ENCODE measurements at places on chromosomes 12 and 14.

DNA sequence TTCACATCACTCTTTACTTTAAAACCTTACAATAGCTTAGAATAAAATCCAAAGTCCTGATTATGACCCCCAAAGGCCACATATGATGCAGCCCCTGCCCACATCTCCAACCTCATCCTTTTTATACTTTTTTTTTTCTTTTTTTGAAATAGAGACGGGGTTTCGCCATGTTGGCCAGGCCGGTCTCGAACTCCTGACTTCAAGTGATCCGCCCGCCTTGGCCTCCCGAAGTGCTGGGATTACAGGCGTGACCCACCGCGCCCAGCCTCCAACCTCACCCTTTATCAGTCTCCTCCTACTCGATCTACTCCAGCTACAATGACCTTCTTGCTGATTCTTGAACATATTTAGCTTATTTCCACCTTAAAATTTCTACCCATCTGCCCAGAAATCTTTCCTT lies 1.2 kb upstream of the MAPKAPK5 start:
- no peak for DNase-seq

GRCh38 chr12:104345234-104346066 lies 41.9 kb downstream of the EID3 start:
- no peak for DNase-seq

- no peak for DNase-seq
Observed at GRCh38 chr14:38544776-38545175, 288.9 kb upstream of the CLEC14A start.

DNA sequence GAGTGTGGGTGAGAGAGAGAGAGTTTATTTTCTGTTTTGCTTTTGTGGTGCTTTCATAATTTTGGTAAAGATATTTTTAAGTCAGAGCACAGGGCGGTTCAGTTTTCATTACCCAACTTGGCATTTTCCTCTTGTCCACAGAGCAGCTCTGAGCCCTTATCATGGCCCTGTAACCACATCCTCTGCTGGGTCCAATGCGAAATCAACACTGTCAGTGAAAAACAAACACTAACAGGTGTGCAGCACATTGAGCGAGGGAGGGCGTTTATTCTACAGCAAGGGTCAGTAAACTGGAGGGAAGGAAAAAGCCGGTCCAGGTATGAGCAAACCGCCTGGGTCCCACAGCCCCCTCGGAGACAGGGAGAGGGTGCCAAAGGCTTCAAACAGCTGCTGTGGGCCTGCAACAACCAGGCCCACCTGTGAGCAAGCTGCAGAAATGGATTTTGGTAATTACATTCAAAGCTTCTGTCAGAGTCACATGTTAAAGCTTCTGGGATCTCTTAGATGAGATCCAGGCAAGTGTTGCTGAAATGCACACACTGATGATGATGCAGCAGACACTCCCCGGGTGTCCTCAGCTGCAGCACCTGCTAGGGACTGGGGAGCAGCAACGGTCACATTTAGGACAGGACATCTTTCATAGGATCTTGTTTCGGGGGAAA lies 132.7 kb upstream of the DYRK2 start:
- no peak for DNase-seq

DNA sequence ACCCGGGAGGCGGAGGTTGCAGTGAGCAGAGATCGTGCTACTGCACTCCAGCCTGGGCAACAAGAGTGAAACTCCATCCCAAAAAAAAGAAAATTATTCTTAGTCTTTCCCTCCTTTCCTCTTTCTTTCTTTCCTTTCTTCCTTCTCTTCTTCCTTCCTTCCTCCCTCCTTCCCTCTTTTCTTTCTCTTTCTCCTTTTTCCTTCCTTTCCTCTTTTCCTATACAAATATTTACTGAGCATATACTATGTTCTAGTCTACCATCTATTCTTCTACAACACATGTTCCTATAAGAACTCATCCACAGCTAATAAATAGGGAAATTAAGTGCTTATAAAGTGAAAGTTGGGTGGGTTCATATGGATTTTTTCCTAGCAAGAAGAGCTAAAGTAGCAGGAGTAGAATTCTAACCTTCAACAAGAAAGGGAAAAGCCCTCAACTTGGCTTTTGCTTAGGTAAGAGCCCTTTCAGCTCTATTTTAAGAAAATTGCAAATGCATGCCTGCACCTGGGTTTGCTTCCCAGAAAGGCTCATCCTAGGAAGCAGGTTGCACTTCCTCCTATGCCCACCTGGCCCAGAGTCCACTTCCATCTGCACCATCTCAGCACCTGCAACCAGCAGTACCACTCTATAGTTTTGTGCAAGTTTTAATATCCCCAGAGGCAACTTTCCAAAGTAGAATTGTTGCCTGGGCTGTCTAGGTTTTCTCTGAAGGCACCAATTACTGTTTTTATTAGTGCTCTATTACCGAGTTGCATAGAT lies 122.0 kb upstream of the CCND2 start:
- DNase-seq: no peak

DNA sequence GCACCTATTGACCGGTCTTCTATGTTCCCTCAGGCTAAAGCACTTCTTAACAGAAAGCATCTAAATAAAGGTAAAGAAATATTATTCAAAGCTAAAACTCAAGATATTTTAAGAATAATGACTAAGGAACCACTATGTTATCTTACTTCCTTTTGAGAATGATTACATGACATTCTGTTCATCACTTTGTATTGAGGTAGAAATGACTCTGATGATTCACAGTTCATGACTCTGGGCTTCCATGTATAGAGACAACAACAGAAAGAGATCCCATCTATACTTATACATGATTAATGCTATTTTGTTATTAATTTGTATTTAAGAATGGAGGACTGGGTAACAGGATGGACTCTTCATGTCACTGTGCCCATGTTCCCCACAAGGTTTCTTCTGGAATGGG lies 218.3 kb upstream of the OR4E1 start:
- DNase-seq: no peak

DNA sequence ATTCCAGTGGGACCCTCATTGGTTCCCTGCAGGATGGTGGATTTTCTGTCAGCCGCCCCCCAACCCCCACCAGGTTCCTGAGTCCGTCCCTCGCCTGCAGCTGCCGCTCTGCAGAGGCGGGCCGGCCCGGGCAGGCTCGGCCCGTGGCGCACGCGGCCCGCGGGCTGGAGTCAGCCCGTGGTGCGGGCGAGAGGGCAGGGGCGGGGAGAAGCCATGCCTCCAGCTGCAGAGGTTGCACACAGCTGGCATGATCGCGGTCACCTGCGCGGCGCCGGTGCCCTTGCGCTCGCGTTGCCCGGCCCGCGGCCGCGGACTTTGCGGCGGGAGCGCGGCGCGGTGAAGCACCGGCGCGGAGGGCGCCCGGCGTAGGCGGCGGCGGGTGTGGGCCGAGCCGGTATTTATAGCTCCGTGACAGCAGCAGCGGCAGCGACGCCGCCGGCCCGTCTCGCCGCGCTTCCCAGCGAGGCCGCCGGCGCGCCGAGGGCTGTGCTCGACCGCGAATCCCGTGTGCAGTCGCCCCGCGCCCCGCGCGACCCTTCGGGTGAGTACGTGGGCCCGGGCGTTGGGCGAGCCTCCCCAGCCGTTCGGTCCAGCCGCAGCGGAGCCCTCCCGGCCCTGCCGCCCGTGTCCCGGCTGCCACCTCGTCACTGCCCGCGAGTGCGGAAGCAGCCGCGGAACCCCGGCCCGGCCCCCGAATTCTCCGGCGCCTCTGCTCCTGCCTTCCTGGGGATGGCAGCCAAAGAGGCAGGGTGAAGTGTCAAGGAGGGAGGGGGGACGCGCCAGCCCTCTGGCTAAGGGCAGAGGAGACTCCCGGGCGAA lies at the start of gene TMEM117:
Gene TMEM117, plus strand, starts transcription at position 426 of the 819 bp plus-strand sequence.
- DNase-seq: peak; percentile 3

GRCh38 chr12:108928695-108929094 lies 48.8 kb downstream of the DAO start:
- DNase-seq: no peak

GRCh38 chr12:6827437-6827911 lies 733 bp upstream of the P3H3 start:
- DNase-seq: no peak

DNA sequence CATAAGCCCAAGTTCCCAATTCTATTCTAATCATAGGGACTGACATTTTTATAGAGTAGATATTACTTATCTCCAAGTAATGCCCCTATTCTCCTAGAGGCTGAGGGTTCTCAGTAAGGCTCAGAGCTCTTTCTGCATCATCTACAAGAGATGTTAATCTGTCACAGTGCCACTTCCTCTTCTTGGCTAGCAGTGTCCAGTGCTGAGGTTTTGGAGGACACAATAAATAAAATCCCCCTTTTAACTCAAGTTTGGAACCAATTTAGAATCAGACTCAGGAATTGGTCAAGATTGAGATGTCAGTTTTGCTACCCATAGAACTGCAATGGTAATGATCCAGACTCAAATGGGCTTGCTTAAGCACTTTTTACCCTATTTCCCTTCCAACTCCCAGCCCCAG lies 154.1 kb upstream of the ARID2 start:
- no peak for DNase-seq
